Psoas muscle (tissue), 8 donors: ENCODE measurements at places on chromosomes 3 and 15. TPM values are rescaled to one million over a fixed set of nuclear protein-coding genes. Genes with fewer than 3 reads are reported as not detected.
A peak's percentile ranks its signal among the peaks of the same experiment; 100 is the strongest.

The TERC gene
- polyA plus RNA-seq: not detected

The SLC12A1 gene
- polyA plus RNA-seq: not detected

The CLEC3B gene
- polyA plus RNA-seq: 29.6 TPM

- peak; percentile 79 for DNase-seq
Observed at GRCh38 chr3:16311960-16312451, 47.0 kb downstream of the OXNAD1 start.

- no peak for DNase-seq
Observed at GRCh38 chr15:58549785-58550074, 117.9 kb downstream of the LIPC start.

DNA sequence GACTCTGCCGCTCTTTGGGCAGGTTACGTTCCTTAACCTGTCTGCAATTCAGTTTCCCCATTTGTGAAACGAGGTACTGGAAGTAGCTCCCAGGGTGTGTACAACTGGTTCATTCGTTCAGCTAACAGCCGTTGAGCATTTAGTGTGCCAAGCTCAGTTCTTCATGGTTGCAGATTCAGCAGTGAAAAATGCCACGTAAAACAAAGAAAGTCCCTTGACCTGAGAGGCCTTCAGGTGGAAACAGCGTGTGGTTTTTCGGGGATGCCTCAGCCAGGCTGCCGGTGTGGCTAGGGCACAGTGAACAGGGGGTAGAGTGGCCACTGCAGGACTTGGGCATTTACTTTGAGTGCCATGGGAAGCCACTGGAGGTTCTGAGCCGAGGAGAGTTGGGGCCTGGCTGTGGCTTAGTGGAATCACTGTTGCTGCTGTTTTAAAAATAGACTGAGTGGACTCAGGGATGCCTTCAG lies 4.7 kb downstream of the SYNM start:
- no peak for DNase-seq
